ENCODE measurements at places on chromosomes 4 and X. TPM values are rescaled to one million over a fixed set of nuclear protein-coding genes. Genes with fewer than 3 reads are reported as not detected.
A peak's percentile ranks its signal among the peaks of the same experiment; 100 is the strongest.

GRCh38 chr4:25081866-25082471 lies 51.2 kb upstream of the LGI2 start:
- DNase-seq = no peak

DNA sequence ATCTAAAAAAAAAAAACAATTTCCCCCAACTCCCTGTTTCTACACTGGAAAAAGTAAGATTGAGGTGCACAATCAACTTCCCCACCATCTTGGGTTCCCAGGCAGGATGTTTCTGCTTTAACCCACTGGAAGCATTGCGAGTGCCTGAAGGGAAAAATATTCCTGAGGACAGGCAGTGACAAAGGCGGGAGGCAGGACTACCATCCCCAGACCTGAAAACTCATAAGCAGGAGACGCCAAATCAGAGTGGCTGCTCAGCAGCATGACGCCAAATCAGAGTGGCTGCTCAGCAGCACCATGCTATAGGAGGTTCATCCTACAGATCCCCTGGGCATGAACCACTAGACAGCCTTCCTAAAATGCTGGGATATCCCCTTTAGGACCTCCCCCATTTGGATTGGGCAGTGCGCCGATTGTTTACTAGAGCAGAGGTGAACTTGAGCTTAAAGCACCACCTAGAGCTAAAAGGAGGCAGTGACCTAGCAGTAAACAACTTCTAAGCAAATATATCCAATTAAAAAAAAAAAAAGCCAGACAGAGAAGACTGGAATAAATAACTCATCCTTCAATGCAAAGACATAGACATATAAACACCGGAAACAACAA lies 35.0 kb upstream of the GK start:
- no peak for DNase-seq

- DNase-seq = no peak
Observed at GRCh38 chrX:80573275-80573674, 153.0 kb downstream of the TENT5D start.

XG gene
- 1.3 TPM for polyA plus RNA-seq

BMP3 gene
- polyA plus RNA-seq = 0.11 TPM

PDE6B gene
- 7.7 TPM for polyA plus RNA-seq

DNA sequence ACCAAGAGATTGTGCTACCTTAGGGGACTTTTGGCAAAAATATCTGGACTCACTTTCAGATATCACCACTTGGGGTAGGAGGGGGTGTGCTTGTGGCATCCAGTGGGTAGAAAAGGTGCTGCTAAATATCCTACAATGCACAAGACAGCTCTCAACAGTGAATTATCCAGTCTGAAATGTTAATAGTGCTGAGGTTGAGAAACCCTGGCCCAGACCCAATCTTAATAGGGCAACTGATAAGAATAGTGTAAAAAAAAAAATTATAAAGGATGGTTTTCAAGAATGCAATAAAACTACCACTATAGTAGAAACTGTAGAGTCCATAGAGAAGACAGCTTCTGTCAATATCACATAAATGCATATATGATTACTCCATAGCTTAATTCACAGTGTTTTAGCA lies 185.5 kb downstream of the ZNF330 start:
- no peak for DNase-seq

DNA sequence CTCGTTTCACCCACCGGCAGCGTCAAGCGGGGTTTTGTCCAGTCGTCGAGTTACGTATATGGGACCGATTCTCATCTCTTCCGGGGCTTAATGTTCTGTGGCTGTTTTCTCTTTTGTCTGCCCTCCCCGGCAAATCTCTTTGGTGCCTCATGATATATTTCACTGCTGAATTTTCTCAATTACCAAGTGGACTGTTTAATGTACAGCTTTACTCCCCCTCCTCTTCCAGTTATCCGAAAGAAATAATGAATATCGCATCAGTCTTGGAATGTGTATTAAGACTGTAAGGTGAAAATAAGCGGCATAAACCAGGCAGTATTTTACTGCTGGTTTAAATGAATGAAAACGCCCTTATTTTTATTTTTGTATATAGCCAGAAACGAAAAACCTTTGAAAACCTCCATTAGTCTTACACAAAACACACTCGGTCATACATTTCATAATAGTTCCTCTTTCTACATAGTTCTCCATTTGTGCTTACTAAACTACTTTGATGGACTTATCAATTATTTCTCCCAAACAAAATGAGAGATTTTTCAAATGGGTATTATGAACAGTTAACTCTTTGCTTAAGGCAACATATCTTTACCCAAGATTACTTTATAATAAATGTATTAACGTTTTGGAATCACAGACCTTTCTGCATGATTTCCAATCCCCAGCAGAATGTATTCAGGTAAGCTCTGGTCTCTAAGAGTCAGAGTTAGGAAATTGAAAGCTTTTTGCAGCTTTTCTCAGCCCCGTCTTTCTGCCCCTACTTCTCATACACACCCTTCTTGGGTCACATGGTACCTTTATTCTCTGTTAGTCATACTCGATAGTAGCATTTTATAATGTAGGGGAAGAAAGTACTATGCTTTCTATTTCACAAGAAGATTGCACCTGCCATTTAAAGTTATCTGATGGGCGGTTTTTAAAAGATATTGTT lies 979 bp downstream of the RP2 start:
- no peak for DNase-seq

GRCh38 chr4:13705521-13706041 lies 78.1 kb upstream of the BOD1L1 start:
- DNase-seq = no peak

DNA sequence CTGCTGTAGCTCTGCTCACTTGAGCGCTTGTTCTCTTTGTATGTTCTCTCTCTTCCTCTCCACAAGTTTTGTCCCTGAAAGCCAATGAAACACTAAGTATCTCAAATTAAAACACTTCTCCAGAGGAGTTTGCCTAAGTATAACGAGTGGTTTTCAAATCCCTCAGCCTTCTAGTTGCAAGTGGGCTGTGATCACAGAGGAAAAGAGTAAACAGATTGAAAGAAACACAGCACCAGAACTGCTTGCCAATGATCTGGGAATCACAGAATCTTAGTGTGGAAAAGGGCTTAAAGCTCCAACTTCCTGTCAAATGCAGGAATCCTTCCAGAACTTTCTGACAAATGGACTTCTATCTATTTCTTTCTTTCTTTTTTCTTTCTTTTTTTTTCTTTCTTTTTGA lies 4.8 kb upstream of the PRSS12 start:
- DNase-seq = no peak

DNA sequence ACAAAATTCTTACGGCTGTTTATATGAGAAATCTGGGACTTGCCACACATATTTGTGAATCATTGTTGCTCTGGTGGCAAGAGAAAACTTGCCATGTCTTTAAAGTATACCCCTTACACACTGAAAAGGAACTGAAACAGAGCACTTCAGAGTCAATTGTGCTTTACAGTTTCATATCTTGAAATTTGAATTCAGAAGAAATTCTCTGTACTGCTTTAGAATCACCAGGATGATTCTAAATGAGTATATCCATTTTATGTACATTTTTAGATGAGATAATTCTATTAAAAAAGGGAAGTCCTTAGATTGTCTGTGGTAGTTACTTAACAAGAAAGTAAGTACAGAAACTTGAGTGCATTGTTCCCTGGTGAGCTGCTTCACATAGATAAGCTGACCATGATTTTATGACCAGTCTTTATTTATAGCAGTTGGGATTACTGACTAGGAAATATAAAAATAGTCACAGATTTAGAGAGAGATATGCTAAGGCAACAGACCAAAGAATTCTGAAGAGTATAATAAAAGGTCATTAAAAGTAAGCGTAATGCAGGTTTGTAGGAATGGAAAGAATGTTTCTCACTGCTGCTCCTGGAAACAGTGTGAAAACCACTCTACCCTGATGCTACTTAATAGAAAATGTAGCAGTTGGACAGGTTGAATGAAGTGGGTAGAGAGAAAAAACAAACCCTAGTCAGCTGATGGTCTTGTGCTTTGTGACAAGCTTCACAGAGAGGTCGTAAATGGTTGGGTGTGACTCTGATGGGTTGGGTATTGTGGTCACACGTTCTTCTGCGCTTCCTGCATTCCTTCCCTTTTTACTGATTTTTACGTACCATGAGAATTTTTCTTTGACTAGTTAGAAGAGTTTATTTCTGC lies 41.0 kb downstream of the FNIP2 start:
- no peak for DNase-seq

ARAP2 gene
- 23.7 TPM for polyA plus RNA-seq

- no peak for DNase-seq
Observed at GRCh38 chr4:140284456-140284855, 89.0 kb upstream of the SCOC start.

CT55 gene
- polyA plus RNA-seq = 0.07 TPM

DNA sequence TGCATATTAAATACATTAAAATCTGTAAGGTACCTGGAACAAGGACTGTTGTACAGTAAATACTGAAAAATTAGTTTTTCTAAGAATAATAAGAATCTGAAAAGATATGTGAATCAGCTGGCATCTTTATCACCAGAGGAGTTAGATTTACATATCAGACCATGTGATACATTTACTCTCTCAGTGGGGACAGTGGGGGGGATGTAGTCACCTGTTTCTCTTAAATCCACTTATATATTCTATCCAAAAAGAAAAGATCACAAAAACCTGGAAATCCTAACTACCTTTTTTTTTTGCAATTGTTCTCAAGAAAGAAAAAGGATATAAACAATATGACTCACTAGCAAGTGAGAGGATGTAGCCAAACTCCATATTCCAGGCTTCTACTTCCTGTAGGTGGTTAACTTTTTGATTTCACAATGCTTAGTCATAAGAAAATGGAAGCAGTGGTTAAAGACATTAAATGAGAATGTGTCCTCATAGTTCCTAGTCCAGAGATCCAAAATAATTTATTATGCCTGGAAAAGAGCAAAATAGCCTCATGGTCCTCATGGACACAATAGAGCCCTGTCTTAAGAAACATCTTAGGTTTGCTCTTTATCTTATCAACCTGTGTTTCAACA lies 22.5 kb upstream of the MYOZ2 start:
- no peak for DNase-seq

DNA sequence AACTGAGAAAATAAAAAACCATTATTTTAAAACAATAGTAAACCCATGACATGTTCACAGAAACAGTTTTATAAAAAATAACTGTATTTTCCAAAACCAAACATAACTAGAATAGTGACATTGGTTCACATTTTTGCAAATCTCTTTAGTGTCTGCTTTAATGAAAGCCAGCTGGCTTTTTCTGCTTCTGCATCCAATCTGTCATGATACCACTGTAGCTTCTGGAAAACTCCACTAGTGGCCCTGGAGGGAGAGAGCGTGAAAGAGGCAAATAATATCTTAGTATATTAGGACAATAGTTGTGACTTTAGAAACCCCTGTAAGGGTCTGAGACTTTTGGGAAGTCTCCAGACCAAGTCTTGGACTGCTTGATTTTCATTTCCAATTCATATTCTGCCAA lies 31.1 kb downstream of the FGFBP1 start:
- DNase-seq = no peak

GRCh38 chrX:9591496-9591895 lies 126.6 kb downstream of the TBL1X start:
- DNase-seq = no peak

GRCh38 chrX:15815779-15816437 lies 25.6 kb downstream of the ZRSR2 start:
- DNase-seq = peak; percentile 22

DNA sequence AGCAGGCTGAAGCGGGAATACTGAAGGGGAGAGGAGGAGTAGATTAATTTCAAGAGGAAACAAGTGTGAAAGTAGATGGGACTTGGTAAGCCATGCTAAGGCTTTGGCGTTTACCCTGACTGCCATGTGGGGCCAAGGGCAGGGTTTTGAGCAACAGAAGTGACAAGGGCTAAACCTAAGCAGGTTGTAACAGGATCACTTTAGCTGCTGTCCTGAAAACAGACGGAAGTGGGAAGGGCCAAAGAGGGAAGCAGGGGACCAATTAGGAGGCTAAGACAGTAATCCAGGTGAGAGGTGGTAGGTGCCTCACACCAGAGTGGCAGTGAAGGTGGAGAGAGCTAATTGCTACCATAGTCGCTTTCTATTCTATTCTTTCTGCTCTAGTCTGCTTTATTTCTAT lies 166.5 kb downstream of the PJA1 start:
- DNase-seq = no peak

IL21 gene
- 0.48 TPM for polyA plus RNA-seq

DNA sequence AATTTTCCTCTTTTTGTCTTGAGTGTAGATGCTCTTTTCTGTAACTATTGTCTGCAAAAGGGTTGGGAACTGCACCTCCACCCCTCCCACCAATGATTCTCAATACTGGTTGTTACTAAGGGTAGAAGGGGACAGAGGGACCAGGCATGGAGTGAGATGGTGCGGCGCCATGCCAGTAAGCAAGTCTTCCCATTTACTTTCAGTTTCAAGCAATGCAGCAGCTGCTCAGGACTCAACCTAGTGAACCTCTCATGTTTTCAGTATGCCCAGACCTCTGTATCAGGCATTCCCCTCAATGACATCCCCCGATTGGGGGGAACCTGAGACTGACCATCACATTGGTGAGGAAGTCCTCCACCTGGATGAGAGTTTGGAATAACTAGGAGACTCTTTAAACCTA lies 41.5 kb downstream of the ZNF81 start:
- no peak for DNase-seq

DNA sequence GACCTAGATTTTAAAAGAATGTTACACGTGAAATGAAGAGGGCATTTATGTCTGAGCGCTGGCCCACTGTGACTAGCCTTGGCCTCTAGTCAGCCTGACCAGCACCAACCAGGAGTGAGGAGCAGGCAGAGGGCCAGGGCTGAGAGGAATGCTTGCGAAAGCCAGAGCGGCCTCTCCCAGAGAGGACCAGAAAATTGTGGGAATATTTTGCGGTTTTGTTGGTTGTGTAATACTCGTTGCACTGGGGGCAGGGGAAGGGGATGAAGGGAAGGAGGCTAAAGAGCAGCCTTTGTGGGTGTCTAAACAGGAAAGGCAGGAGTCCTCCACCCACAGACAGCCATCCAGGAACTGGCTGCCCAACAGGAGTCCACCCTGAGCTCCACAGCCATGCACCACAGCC lies 3.8 kb downstream of the GABRE start:
- no peak for DNase-seq

DNA sequence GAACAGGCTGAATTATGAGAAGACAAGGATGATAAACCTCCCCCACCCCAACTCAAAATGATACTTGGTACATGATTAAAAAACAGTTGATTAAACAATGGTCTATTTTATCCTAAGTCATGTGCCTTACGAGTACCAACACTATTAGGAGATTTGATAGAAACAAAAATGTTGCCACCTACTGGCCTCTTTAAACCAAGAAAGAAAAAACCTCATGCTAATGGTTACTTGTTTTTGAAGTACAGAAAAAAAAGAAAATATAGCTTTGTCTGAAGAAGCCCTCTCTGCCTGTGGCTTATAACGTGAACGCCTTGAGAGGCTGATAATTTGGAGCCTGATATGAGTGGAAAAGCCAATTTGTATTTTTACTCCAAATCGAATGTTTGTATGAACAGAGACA lies 538.2 kb downstream of the DMD start:
- no peak for DNase-seq

DNA sequence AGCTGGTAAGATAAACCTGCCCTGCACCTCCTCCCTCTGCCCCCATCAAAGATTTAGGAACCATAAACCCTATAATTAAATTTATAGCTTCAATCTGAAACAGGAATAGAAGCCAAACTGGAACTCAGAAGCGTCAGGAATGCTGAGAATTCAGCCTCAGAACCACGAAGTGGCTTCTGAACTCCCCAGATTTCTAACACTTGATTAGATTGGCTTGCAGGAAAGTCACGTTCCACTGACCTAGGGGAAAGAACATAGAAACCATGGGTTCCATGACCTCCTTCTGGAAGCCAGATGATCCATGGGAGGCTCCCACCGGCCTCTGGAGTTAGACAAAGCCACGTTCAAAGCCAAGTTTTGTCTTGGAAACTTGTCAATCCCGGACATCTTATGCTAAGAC lies 356.5 kb downstream of the MID1IP1 start:
- DNase-seq = no peak

- no peak for DNase-seq
Observed at GRCh38 chr4:123838474-123838873, 441.9 kb downstream of the SPRY1 start.

All from thymus (tissue), 14 donors.